ENCODE measurements at places on chromosomes 7 and 10.

- no peak for DNase-seq
These were observed 16.2 kb downstream of the ACBD7 start for GRCh38 chr10:15072358-15072757.

DNA sequence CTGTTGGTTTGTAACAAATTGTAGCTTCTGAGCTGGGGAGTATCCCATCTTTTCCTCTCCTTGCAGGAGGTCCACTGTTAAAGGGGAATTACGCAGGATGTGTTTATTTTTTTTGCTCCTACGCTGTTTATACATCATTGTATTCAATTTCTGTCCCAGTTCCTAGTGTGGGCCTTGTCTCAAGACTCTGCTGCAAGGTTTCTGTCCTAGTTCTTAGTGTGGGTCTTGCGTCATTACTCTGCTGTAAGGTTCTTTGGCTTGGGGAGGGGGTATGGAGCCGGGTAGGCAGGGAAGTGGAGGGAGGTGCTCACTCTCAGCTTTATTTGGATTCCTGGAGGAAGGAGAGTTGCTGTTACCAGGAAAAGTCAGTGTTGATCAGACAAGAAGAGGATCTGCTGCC is 64.0 kb upstream of the TRIM8 start:
- no peak for DNase-seq

DNA sequence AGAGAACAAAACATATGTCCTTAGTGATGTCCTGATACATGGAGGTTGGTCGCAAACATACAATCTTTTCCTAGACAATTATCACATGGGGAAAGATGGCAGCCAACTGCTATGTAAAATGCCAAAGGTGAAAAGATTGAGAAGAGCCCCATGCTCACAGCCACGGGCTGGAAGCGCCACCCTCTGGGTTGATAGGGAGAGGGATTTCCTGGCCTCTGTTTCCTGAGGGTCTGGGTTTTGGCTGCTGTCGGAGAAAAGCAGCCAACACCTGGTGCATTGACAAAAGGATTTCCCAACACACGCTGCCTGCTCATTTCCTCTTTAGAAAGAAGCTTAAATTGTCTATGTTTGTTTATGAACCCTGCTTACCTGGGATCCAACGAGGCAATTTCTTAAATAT is 43.8 kb downstream of the ITIH5 start:
- no peak for DNase-seq

- DNase-seq: no peak
These were observed 84.7 kb upstream of the TMEM168 start for GRCh38 chr7:112874909-112875308.

GRCh38 chr7:45401155-45401554 is 173.0 kb upstream of the ADCY1 start:
- no peak for DNase-seq

Measured in C1 segment of cervical spinal cord (tissue), 14 donors.